ENCODE measurements at places on chromosomes 6 and 20.

GRCh38 chr6:168349718-168350210 lies 30.2 kb upstream of the DACT2 start:
- DNase-seq = no peak

DNA sequence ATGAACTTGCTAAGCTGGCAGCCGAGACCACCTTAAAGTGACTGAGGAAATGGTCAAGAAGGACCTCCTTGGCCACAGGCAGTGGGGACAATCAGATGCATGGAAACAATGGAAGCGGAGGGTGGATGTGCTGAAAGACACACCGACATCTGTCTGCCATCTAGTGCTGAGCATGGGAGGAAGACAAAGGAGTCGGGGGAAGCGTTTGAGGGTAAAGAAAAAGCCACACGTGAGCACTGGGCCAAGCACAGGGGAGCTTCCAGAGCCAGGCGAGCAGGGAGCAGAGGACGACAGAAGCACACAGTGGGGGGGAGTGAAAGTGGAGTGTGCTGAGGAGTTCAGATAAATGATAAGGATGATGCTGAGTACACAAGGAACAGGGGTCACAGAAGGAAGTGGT lies 367.8 kb downstream of the ZFAND3 start:
- no peak for DNase-seq

GRCh38 chr6:16979677-16980370 lies 122.0 kb upstream of the STMND1 start:
- no peak for DNase-seq

DNA sequence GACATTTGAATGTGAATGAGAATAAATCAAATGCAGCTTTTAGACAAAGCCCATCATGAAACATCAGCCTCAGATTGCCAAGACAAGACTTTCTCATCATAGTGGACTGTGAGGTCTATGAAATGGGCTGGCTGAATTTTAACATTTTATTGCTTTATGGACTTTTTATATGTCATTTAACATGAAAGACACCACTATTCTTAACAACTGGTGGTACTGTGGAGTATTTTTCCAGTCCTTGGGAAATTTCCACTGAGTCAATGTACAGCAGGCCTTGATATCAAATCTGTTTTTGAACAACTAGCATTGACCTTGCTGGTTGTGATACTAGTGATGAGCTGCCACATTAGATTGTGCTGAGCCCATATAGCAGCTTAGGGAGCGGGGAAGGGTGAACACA lies 326.6 kb upstream of the CITED2 start:
- no peak for DNase-seq

- DNase-seq = no peak
Observed at GRCh38 chr6:72552938-72553337, 68.9 kb upstream of the KCNQ5 start.

- no peak for DNase-seq
Observed at GRCh38 chr6:109722564-109723254, 31.6 kb downstream of the FIG4 start.

DNA sequence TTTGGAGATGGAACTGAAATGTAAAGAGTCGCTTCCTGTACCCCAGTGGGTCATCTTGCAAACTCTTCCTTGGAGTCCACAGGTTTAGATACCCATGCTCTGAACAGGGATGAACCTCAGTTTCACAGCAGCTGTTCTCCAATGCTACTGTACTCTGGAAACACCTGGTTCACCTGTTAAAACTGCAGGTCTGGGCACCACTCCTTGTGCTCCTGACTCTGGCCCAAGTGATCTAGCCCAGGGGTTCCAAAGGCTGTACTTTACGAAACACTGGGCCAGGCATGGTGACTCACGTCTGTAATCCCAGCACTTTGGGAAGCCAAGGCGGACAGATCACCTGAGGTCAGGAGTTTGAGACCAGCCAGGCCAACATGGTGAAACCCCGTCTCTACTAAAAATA lies 102.1 kb downstream of the ATP9A start:
- DNase-seq = no peak

DNA sequence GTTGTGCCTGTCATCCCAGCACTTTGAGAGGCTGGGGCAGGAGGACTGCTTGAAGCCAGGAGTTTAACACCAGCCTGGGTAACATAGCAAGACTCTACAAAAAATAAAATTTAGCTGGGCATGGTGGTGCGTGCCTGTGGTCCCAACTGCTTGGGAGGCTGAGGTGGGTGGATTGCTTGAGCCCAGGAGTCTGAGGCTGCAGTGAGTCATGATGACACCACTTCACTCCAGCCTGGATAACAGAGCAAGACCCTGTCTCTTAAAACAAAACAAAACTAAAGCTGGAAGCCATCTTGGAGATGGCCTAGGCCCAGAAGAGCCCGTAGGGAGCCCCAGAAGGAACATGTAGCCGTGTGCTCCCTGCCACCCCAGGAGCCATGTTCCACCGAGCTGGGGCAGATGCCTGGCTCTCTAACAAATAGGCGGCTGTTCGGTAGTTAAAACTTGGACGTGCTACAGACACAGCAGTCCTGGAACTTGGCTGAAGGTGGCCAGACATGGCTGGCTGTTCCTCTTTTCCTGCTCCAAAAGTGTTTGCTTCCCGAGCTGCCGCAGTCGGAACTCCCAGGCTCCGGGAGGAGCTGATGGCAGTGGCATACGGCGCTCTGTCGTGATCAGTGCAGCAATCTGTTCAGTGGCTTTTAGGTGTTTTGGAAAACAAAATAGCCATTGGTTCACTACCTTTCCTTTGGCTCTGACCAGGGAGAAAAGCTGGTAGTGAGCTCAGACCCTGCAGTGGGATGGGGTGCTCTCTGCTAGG lies 37.0 kb downstream of the DYNLT1 start:
- DNase-seq = no peak

DNA sequence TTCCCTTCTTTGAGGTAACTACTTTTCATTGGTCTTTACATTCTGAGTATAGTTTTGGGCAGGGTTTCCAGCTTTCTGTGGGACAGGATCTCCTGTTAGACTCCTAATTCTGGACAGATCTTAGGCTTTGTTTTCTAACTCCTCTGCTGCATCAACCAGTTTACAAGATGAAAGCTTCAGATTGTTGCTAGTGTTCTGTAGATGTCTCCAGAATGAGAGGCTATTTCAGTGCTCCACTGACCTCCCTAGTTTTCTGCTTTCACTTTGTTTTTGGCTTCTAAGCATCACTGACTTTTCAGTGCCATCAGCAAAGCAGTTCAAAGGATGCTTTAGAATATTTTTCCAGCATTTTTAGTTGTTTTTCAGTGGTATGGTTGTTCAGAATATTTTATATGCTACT lies 101.4 kb downstream of the LIN28B start:
- DNase-seq = no peak

DNA sequence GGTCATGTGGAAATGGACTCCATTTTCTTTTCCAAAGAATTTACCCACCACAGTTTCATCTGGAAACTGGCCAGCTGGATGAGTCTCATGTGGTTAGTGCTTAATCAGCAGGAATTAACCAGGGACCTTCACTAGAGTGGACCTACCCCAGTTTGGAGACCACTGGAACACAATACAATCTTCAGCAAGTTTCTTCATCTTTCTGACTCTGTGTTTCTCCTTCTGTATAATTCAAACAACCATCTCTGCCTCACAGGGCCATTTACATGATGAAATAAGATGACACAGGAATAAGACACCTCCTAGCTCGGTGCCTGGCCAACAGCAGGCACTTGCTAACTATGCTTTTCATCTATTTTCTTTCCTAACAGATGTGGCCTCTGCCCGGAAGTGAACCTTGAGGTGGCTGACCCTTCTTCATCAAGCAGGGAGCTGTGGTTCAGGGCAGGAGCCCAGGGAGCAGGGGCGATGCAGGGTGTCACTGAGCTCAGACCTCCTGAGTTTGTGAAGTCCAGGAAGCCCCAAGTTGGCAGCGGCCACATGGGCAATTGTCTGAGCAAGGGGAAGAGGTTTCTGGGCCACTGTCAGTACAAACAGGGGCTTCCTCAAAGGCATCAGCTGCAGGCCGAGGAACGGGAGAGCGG lies 98.8 kb downstream of the SOD2 start:
- DNase-seq = peak; percentile 39

GRCh38 chr6:111276335-111276734 lies 189.0 kb downstream of the SLC16A10 start:
- no peak for DNase-seq

- DNase-seq = no peak
Observed at GRCh38 chr6:136718476-136718875, 73.8 kb downstream of the MAP3K5 start.

GRCh38 chr6:18126121-18126520 lies 3.6 kb upstream of the NHLRC1 start:
- DNase-seq = no peak

- no peak for DNase-seq
Observed at GRCh38 chr6:25660512-25660911, 8.5 kb downstream of the SCGN start.

DNA sequence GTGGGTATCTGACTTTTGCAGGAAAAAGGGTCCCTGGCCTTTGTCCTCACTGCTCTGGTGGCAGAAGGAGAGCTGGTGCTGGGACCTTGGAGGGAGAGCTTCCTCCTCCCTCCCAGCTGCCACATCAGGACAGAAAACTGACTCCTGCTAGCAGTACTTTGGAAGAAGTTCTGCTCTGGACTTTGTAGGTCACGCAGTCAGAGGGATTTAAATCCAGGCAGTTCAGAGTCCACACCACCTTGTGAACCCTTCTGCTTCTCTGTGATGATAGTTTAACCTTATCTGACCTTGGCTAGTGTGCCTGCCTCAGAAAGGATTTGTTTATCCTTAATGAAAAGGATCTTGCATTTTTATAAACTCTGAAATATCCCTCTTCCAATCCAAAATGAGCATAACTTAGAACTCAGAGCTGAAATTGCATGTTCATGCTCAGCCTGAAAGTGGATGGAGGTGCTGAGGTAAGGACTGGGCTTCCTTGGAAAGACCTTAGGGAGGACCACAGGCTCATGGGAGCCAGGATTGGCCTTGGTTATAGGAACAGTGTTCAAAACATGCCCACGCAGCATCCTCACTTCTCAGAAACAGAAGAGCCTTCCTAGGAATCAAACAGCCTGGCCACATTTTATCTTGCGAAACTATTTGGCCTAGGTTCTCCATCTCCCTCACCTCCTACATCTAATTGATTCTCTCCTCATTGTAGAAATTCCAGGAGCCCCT lies 123.9 kb upstream of the SASH1 start:
- no peak for DNase-seq

DNA sequence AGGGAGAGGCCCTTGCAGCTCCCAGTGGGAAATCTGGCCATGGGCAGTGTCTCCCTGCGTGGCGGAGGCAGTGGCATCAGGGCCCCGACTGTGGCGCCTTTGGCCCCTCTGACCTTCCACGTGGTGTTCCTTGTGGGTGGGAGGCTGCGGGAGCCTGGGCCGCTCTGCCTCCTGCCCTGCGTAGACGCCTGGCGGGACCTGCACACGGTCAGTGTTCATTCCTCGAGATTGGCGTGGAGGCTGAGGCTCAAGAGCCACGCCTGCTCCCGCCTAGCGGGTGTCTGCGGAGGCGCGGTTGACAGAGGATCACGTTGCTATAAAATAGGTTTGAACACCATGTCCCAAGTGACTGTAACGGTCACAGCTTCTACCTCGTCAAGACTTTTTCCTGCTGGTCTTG lies 14.0 kb downstream of the COL9A3 start:
- DNase-seq = no peak

- DNase-seq = no peak
Observed at GRCh38 chr6:36039112-36039511, 11.5 kb downstream of the MAPK14 start.

DNA sequence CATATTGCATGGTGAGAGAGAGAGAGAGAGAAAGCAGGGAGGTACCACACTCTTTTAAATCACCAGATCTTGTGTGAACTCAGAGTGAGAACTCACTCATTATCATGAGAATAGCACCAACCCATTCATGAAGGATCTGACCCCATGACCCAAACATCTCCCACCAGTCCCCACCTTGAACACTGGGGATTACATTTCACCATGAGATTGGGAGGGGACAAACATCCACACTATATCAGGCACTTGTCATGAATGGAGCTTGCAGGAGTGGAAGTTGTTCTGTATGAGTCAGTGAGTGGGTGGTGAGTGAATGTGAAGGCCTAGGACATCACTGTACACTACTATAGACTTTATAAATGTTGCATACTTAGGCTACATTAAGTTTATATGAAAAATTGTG lies 47.7 kb upstream of the RNF182 start:
- DNase-seq = no peak

GRCh38 chr6:162613310-162613709 lies 114.3 kb downstream of the PRKN start:
- no peak for DNase-seq

Measured in smooth muscle cell of the brain vasculature (primary cell).